GM20000 (cell line): ENCODE measurements at places on chromosomes 7 and 10.

GRCh38 chr7:69277366-69277765 lies 320.9 kb upstream of the AUTS2 start:
- DNase-seq: no peak

DNA sequence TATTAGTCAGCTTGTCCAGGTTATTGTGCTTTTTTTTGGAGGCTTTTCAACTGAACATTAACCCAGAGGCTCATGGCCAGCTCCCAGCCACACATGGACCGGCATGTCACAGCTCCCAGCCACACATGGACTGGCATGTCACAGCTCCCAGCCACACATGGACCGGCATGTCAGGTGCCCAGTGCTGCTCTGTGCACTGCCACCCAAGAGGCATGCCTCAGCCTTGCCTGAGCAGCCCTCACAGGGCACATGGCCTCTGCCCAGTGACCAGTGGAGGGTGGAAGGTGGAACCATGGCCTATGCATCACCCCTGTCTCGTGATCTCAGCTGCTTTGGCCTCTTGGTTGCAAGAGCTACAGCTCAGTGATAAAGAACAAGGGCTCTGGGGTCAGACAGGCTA lies 119.8 kb downstream of the OAT start:
- DNase-seq: no peak

- DNase-seq: no peak
Observed at GRCh38 chr7:106001886-106002285, 38.8 kb downstream of the CDHR3 start.

GRCh38 chr10:127550861-127551260 lies 1.8 kb downstream of the NPS start:
- DNase-seq: no peak

- no peak for DNase-seq
Observed at GRCh38 chr10:14114791-14115190, 215.9 kb downstream of the FRMD4A start.

- no peak for DNase-seq
Observed at GRCh38 chr7:81688622-81689411, 81.0 kb downstream of the HGF start.

- DNase-seq: no peak
Observed at GRCh38 chr7:97081521-97082300, 35.8 kb upstream of the SDHAF3 start.

- DNase-seq: no peak
Observed at GRCh38 chr10:29714096-29714874, 79.5 kb upstream of the SVIL start.

- no peak for DNase-seq
Observed at GRCh38 chr10:76072384-76072783, 641.0 kb downstream of the LRMDA start.

GRCh38 chr7:125427676-125428075 lies 498.1 kb upstream of the POT1 start:
- DNase-seq: no peak

- no peak for DNase-seq
Observed at GRCh38 chr10:96260014-96260413, 11.4 kb downstream of the BLNK start.

GRCh38 chr10:94879214-94879613 lies 59.2 kb upstream of the CYP2C9 start:
- no peak for DNase-seq

- no peak for DNase-seq
Observed at GRCh38 chr10:31069411-31069810, 37.7 kb upstream of the ZNF438 start.

- DNase-seq: no peak
Observed at GRCh38 chr7:109375823-109376222, 806.1 kb downstream of the DNAJB9 start.

- no peak for DNase-seq
Observed at GRCh38 chr10:63429281-63429680, 36.5 kb downstream of the JMJD1C start.

DNA sequence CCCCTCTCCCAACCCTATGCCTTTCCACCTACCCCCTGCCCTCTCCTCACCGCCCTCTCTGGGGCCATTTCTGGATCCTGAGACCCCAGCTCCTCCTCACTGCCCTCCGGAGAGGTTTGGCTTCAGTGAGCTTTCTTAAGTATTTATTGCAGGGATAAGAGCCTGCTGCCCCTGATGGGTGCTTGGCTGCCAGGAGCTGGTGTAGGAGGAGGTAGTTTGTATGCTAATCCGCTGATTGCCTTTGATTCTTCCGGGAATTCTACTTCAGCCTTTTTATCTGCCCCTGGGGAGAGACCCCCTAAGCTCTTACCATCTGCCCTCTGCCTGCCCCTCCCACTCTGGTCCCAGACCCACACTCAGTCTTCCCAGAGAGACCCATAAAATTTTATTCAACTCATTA lies 263.5 kb upstream of the PODXL start:
- no peak for DNase-seq

- DNase-seq: no peak
Observed at GRCh38 chr10:112855134-112855533, 94.9 kb upstream of the TCF7L2 start.

DNA sequence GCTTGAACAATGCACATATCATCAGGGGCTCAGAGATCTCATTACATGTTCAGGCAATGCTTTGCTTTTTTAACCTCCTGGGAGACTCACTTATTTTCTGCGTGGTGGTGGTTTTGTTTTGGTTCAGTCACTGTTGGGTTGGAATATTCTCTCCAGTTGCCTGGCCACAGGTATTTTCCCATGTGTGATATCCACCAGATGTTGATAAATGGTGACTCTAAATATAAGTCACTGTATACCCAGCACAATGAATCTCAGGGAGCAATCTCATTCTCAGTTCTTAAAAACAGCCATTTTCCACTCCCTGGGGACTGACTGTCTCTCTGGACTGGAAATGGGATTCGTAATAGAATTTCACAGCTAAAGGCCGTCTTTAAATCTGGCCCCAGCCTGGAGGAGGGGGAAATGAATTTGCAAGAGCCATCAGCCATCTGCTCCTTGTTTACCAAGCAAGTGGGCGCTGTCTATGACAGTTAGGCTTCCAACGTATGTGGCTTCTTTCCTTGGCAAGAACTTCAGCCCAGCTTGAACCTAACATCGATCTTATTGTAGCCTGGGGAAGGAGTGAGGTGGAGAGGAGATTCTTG lies 1106.2 kb downstream of the NRG3 start:
- no peak for DNase-seq

- DNase-seq: peak; percentile 34
Observed at GRCh38 chr10:35643151-35644049, 1.3 kb upstream of the FZD8 start.

DNA sequence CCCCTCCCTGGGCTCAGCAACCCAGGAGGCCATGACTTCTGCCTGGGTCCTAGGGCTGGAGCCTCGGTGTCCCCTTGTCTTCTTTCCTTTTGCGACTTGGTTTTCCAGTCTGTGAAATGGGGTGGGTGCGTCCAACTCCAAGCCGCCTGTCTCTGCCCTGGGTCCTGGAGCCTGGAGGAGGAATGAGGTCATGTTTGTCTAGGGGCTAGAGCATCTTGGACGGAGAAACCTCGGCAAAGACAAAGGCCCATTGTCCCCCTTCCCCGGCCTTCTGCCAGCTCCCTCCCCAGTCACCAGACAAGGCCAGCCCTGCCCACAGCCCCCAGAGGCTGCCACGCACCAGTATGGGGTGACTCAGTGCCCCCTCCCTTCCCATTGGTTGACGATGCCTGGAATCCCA lies 39.8 kb upstream of the ELN start:
- DNase-seq: no peak

DNA sequence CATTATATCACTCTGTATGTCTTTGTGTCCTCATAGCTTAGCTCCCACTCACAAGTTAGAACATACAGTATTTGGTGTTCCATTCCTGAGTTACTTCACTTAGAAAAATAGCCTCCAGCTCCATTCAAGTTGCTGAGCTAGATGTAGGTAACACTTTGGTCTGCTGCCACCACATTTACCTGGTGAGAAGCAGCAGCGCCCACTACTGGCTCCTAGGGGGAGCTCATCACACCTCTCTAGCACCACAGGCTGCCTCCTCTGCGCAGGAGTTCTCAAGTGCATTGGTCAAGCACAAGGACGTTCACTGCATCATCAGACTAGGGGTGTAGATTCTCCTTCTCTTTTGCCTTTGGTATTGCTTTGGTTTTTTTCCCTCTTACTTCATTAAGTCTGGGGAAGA lies 530.9 kb upstream of the AUTS2 start:
- DNase-seq: no peak

- no peak for DNase-seq
Observed at GRCh38 chr10:79247373-79248137, 99.7 kb upstream of the PPIF start.

GRCh38 chr7:33076737-33077136 lies 14.2 kb upstream of the NT5C3A start:
- DNase-seq: no peak

GRCh38 chr10:5832946-5833345 lies 19.7 kb upstream of the GDI2 start:
- DNase-seq: no peak

GRCh38 chr10:22760025-22760424 lies 45.6 kb upstream of the PIP4K2A start:
- no peak for DNase-seq

- DNase-seq: no peak
Observed at GRCh38 chr7:50562136-50562535, 3.1 kb downstream of the DDC start.

DNA sequence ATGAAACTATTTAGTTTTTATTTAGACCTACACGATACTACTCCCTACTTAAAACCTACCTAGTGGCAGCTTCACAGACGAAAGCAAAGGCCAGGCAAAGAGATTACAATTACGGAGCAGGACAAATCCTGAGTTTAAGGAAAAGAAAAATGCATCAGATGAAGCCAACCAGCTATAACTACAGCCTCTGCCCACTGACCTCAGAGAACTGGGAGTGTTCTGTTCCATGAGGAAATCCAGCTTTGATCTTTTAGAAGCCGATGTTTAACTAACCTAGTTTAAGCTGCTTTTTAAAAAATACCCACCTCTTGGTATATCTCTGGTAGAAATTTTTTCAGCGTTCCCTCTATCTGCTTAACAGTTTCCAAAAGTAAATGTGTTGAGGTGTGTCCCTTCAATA lies 3.0 kb upstream of the UPF2 start:
- DNase-seq: no peak

GRCh38 chr10:72133517-72133916 lies 45.2 kb upstream of the SPOCK2 start:
- DNase-seq: peak; percentile 70

GRCh38 chr7:150826061-150826849 lies 25.7 kb downstream of the TMEM176A start:
- DNase-seq: no peak

DNA sequence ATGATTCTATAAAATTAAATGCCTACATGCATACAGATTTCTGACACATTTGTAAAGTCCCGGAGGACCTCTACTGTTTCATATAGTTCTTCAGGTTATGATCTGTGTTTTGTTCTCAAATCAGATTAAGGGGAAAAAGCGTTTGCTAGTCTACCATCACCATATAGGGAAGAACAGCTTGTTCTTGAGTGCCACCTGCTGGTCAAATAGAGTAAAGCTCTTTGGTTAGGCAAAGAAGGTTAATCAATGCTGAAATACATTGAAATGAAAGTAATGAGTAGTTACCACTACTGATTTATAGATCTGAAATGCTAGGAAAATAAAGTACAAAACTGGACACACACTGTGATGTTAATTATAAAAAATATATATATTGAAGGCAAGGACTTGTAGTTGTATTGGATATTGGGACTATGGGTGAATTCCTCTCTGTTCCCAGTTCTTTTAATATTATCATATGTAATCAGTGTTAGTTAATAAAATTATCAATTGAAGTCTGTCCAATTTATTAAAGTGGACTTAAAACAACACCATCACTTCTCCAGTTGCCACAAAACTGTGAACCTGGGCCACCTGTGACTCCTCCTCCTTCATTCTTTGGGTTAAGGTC lies 72.6 kb upstream of the PDLIM1 start:
- DNase-seq: peak; percentile 73

- no peak for DNase-seq
Observed at GRCh38 chr10:124472071-124472470, 10.4 kb downstream of the LHPP start.

GRCh38 chr7:117808341-117808757 lies 64.9 kb downstream of the CTTNBP2 start:
- DNase-seq: no peak

GRCh38 chr10:124478515-124478914 lies 16.9 kb downstream of the LHPP start:
- DNase-seq: no peak

GRCh38 chr7:101058355-101058754 lies 26.9 kb upstream of the TRIM56 start:
- DNase-seq: peak; percentile 52

GRCh38 chr7:48259463-48260280 lies 88.4 kb downstream of the ABCA13 start:
- DNase-seq: no peak

DNA sequence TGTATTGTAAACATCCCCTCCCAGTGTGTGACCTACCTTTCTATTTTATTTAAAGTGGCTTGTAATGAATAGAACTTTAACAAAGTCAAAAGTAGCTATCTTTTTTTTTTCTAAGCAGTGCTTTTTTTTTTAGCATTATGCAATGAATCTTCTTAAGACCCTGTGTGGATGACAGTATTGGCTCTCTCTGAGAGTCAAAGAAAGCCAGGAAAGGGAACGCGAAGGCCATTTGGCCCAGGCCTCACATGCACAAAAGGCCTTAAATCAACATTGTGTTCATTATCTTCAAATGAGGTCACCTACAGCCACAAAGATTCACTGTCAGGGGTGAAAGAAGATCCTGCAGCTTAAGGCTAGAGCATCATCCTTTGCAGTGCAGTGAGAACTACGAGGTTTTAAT lies 721.5 kb downstream of the GRID1 start:
- no peak for DNase-seq

- DNase-seq: no peak
Observed at GRCh38 chr7:126574276-126575250, 678.2 kb downstream of the GRM8 start.

- DNase-seq: peak; percentile 22
Observed at GRCh38 chr10:62742536-62743061, 61.9 kb upstream of the ADO start.

GRCh38 chr7:50598460-50599343 lies 33.5 kb upstream of the DDC start:
- DNase-seq: no peak

DNA sequence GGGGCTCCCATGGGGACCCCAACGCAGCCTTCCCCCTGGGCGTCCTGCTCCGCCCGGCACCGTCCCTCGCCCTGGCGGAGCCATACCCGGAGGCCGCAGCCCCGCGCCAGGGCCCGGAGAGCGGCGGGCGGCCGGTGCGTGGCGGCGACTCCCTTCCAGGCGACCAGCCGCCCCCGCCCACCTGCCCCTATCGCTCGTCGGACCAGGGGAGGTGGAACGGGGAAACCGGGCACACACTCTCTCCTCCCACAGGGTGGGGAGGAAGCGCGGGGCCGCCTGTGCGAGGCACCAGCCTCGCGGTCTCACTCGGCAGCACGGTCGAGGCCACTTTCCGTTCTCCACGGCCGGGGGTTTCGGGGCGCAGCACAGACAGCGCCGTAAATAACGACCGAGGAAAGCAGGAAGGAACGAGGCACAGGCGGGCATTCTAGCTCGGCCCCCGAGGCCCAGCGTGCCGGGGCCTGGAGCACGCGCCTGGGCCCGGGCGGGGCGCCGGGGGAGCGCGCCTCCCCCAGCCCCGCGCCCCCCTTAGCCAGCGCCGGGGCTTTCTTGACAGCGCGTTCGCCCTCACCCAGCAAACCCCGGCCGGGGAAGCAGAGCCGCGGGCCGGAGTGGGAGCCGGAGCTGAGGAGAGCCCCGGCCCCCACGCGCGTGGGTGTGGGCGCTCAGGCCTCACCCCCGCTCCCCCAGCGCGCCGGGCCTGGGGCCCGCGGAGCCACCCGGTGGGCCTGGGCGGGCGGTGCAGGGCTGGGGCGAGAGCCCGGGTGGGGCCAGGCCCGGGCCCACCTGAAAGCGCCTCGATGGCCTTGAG lies 936 bp downstream of the IGF2BP3 start:
- DNase-seq: peak; percentile 74
